ENCODE measurements at places on chromosomes 1 and 21.
A peak's percentile ranks its signal among the peaks of the same experiment; 100 is the strongest.

DNA sequence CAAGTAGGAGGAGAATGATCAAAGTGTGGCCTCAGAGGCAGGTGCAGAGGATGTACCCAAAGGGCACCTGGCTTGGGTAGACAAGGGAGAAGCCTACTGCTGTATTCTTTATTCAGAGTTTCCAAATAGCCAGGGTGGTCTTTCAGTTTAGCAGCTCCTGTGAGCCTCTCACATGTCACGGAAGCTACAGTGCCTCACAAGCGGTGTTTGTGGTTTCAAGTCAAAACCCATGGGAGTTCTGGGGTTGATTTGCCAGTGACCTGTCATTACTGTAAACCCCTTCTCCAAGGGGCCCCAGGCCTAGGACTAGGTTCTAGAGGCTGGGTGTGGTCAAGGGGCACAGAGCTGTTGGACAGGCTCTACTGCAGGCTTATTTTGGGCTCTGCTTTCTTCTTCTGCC is 10.2 kb upstream of the IL10 start:
- peak; percentile 42 for DNase-seq

DNA sequence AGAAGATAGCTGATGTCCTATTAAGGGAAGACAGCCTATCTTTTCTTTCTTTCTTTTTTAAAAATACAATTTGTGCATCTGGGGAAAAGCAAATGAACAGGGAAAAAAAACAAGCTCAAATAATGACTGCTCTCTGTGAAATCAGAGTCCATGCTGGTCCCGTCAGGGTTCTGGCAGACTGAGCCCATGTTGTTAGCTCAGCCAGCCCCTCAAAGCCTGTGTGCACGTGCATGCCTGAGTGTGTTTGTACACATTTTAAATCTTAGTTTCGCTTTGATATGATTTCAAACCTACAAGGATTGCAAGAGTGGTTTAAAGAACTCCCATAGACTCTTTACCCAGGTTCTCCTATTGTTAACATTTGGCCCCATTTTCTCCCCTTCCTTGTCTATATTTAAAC is 231.8 kb upstream of the GREM2 start:
- DNase-seq: no peak

- DNase-seq: no peak
These were observed 127.3 kb downstream of the HHAT start for GRCh38 chr1:210455840-210456603.

- no peak for DNase-seq
These were observed 24.5 kb downstream of the SSX2IP start for GRCh38 chr1:84665703-84666317.

Data from germinal center (tissue), 1 donor.